Fibroblast of skin of left quadriceps (primary cell): ENCODE measurements at places on chromosomes 7 and 10.
A peak's percentile ranks its signal among the peaks of the same experiment; 100 is the strongest.

DNA sequence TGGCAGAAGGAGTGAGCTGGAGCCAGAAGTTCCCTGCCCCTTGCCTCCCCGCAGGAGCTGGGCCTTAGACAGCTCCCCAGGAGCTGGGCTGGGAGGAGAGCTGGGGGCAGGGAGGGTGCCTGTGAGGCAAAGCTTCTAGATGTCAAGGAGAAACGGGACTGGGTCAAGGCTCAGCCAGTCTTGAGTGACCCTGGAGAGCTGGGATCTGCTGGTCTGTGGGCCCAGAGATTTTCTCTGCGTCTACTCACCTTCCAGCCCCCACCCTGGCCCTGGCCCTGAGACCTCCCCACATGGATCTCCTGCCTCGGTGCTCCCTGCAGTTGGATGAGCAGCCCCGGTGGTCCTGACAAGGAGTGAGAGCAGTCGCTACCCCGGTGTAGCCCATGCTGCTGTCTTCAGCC lies 20.3 kb upstream of the SHH start:
- no peak for DNase-seq

DNA sequence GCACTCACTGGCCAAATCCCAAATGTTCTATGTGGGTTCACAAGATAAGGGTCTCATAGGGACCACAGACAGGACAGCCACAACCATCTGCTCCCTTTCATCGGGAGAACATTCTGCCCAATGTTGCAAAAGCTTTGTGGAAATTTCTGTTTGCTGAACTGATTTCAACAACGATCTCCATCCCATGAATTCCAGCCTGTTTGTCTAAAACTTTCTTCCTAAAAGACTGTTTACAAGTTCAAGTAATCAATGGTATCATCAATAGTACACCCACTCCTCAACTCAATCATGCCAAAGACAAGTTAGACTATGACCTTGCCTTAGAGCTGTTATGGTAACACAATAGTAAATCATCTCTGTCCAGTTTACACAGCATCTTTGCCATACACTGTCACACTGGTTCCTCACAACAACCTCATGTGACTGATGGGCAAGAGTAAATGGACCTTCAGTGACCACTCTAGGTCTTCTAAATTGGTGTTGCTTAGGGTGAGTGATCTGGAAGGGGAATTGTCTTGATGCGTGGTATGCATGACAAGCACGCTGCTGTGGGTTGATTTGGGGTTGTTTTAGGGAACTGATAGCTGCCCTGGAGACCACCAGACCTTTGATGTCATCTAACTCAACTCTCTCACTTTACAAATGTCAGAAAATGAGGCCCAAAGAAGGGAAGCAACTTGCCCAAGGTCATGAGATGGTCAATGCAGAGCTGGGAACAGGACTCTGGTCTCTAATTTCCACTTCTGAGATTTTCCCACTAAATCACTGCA lies 95.1 kb downstream of the PPP1R3C start:
- no peak for DNase-seq

DNA sequence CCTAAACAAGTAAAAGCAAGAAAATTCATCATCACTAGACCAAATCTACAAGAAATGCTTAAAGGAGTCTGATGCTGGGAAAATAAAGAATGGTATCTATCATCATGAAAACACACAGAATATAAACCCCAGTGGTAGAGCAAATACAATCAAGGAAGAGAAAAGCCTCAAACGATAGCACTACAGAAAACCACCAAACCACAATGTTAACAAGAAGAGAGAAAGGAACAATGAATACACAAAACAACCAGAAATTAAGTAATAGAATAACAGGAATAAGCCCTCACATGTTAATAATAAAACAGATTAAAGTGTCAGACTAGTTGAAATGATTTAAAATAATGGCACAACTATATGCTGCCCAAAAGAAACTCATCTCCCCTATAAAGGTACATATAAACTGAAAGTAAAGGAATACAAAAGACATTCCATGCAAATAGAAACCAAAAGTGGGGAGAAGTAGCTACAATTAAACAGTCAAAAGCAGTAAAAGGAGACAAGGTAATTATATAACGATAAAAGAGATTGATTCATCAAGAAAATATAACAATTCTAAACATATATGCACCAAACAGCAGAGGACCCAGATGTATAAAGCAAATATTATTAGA lies 77.3 kb downstream of the JMJD1C start:
- DNase-seq: no peak

GRCh38 chr7:78412216-78412858 lies 613.8 kb downstream of the PHTF2 start:
- no peak for DNase-seq

DNA sequence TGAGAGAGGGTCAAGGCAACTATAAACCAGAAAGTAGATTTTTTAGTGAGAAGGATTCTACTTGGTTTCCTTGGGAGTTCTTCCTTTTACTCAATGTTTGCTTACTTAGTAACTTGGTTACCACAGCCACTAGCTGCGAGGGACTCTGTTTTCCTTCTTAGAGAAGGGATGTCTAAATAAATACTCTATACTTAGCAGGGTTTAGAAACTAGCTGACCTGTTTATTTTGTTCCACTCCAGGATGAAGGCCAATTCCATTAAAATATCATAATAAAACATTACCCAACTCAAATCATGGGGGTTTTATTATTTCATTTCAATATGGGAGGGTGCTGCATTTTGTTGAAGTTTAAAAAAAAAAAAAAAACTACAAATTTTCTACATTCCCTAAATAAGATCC lies 87.3 kb downstream of the PPP1R3A start:
- no peak for DNase-seq

GRCh38 chr7:66748791-66749190 lies 8.3 kb downstream of the RABGEF1 start:
- DNase-seq: no peak

DNA sequence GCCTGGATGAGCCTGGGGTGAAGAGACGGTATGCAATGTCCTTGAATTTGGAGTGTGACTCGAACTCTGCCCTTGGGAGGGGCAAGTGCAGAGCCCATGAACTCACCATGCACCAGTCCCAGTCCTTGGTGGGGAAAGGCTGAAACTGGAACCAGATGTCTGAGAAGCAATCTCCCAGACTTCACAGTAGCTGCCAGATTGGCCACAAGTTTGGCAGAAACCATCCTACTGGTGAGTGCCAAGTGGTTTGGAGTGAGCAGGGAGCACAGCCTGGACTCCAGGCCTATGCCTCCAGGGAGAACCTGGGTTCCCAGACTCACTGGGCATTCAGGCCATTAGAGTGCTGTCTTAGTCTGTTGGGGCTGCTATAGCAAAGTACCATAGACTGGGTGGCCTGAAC lies 99.6 kb upstream of the LYZL1 start:
- DNase-seq: no peak

- DNase-seq: no peak
These were observed 699.5 kb downstream of the TYW1 start for GRCh38 chr7:67696124-67696523.

GRCh38 chr10:117537904-117538524 lies 4.5 kb upstream of the EMX2 start:
- peak; percentile 12 for DNase-seq

GRCh38 chr7:9307131-9307530 lies 873.7 kb downstream of the NXPH1 start:
- no peak for DNase-seq

GRCh38 chr7:47502240-47502877 lies 79.6 kb downstream of the TNS3 start:
- DNase-seq: no peak

GRCh38 chr7:157462419-157462771 lies 125.6 kb downstream of the DNAJB6 start:
- no peak for DNase-seq

DNA sequence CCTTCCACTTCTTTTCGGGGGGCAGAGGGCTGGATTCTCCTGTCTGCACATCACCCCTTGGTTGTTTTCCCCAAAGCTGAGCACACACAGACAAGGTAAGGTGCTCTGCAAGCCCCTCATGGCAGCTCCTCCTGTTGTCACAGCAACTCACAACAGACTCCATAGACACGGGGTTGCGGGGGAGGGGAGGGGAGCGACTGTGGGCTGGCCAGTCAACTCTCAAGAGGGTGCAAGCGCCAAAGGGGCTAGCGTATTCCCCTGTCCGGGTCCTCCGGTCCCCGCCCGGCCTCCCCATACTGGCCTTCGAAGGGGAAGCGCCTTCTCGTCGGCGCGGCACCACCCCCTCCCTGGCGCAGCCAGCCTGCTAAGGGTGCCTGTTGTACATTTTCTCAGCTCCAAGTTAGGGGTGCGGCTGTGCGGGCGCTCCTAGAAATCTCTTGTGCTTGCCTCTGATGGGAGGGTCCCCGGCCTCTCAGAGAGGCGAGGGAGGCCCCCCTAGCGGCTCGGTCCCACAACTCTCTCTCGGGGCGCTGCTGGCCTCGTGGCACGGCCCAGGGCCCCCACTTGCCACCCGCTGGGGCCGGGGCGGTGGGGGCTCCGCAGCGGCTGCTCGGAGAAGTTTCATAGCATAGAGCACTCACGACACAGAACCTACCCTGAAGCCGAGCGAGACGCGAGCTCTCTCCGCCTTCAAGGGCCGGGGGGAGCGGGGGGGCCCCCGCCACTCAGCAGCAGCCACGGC lies 498 bp downstream of the RHOBTB1 start:
- no peak for DNase-seq

DNA sequence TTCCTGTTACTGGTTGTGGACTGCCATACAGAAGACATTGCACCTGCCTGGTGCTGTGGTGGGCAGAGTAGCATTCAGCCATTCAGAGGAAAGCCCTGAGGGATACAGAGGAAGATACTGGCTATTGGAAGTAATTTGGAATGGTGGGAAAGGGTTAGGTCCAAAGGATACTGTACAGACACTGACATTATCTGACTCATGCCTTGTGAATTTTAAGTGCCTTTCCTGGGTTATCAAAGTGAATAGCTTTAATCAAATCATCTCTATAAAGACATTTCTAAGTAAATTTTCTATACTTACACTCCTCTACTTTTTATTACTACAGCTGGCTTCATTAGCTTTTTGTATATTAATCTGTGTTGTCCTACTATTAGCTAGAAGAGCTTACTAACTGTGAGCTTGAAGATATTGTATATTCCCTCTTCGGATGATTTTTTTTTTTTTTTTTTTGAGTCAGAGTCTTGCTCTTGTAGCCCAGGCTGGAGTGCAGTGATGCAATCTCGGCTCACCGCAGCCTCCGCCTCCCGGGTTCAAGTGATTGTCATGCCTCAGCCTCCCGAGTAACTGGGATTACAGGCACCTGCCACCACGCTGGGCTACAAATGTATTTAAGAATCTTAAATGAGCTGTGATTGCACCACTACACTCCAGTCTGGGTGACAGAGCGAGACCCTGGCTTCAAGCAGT lies 186.5 kb downstream of the ADK start:
- DNase-seq: no peak
